CD4-positive, alpha-beta memory T cell (primary cell): ENCODE measurements at places on chromosomes 1 and 21. TPM values are rescaled to one million over a fixed set of nuclear protein-coding genes. Genes with fewer than 3 reads are reported as not detected.

The LCE6A gene
- not detected for total RNA-seq

The KRTAP7-1 gene
- total RNA-seq: not detected

The GPR37L1 gene
- total RNA-seq: not detected

The SPRR2A gene
- total RNA-seq: not detected

The CCDC185 gene
- total RNA-seq: not detected

The NMNAT2 gene
- not detected for total RNA-seq

The PRDM16 gene
- not detected for total RNA-seq

The S100B gene
- not detected for total RNA-seq

The CELA3B gene
- not detected for total RNA-seq

The C1orf53 gene
- not detected for total RNA-seq

The ATP6V1G3 gene
- not detected for total RNA-seq

The NHLH1 gene
- total RNA-seq: 0.42 TPM

The SLC6A9 gene
- 0.84 TPM for total RNA-seq

The BRDT gene
- 0.44 TPM for total RNA-seq

The ORC1 gene
- total RNA-seq: 1.1 TPM

The NBPF4 gene
- not detected for total RNA-seq

The NBPF6 gene
- not detected for total RNA-seq

The PADI1 gene
- total RNA-seq: not detected

The KCNJ9 gene
- not detected for total RNA-seq

The CD48 gene
- total RNA-seq: 329 TPM

The CCDC30 gene
- 7.0 TPM for total RNA-seq

The SLAMF8 gene
- 2.0 TPM for total RNA-seq

The GPR52 gene
- 3.4 TPM for total RNA-seq

The OR2T29 gene
- not detected for total RNA-seq

The FMO4 gene
- total RNA-seq: 3.6 TPM

The PLCH2 gene
- 31.6 TPM for total RNA-seq

The RCSD1 gene
- total RNA-seq: 124 TPM

The RHOC gene
- 6.1 TPM for total RNA-seq

The FMN2 gene
- total RNA-seq: not detected

The RAB42 gene
- 1.3 TPM for total RNA-seq

The C1orf87 gene
- total RNA-seq: not detected

The CCDC181 gene
- total RNA-seq: 0.17 TPM

The SETD4 gene
- total RNA-seq: 30.3 TPM

The DMAP1 gene
- 81.7 TPM for total RNA-seq

The FAM72D gene
- not detected for total RNA-seq

The ANKRD35 gene
- not detected for total RNA-seq

The RNF186 gene
- not detected for total RNA-seq

The LCE2B gene
- total RNA-seq: not detected
